ENCODE measurements at places on chromosomes 11 and 22.
A peak's percentile ranks its signal among the peaks of the same experiment; 100 is the strongest.

DNA sequence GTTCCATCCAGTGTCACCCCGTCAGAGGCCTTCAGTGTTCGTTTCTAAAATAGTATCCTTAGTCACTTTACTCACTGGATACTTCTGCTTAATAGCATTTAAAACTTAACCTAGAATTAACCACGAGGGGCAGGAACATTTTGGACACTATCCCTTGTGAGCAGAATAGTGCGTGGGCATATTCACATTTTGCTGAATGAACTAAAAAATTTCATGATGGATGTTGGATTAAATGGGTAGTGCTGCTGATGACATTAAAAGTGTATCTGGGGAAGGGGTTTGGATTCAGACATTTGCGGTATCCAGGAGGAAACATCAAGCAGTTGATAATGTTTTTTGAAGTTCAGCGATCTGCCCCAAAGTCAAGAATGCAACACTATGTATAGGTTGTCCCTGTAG is 750 bp upstream of the NAT10 start:
- no peak for DNase-seq

- DNase-seq = no peak
Observed at GRCh38 chr11:75773595-75774353, 5.2 kb downstream of the DGAT2 start.

GRCh38 chr22:46914481-46914880 is 152.0 kb downstream of the TBC1D22A start:
- peak; percentile 26 for DNase-seq

DNA sequence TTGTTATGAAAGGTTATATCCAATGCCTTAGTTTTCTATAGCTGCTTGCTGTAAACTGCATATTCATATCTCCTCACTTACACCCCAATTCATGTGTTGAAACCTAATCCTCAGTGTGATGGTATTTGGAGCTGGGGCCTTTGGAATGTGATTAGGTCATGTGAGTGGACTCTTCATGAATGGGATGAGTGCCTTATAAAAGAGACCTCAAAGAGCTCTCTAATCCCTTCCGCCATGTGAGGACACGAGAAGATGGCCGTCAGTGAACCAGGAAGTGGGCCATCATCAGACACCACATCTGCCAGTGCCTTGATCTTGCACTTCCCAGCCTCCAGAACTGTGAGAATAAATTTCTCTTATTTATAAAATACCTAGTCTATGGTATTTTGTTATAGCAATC is 79.3 kb downstream of the CYP2R1 start:
- no peak for DNase-seq

GRCh38 chr11:57547854-57548377 is 10.5 kb downstream of the SMTNL1 start:
- no peak for DNase-seq

DNA sequence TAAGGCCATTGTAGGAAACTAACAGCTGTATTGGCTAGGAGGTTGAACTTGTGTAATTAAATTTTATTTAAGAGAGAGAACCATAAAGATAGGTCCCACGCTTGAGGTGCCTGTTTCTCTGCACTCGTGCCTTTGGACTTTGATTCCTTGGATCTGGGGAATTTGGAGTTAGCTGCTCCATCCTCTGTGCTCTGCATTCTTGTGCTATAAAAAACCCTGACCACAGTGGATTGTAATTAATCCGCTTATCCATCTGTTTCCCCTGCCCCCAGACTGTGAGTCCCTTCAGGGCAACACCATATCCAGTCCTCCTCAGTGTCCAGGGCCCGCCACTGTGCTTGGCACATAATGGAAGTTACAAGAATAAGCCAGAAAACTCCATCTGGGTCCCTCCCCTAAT is 169.8 kb downstream of the SPON1 start:
- DNase-seq = no peak

GRCh38 chr22:37618674-37619073 is 10.0 kb downstream of the GGA1 start:
- DNase-seq = no peak

DNA sequence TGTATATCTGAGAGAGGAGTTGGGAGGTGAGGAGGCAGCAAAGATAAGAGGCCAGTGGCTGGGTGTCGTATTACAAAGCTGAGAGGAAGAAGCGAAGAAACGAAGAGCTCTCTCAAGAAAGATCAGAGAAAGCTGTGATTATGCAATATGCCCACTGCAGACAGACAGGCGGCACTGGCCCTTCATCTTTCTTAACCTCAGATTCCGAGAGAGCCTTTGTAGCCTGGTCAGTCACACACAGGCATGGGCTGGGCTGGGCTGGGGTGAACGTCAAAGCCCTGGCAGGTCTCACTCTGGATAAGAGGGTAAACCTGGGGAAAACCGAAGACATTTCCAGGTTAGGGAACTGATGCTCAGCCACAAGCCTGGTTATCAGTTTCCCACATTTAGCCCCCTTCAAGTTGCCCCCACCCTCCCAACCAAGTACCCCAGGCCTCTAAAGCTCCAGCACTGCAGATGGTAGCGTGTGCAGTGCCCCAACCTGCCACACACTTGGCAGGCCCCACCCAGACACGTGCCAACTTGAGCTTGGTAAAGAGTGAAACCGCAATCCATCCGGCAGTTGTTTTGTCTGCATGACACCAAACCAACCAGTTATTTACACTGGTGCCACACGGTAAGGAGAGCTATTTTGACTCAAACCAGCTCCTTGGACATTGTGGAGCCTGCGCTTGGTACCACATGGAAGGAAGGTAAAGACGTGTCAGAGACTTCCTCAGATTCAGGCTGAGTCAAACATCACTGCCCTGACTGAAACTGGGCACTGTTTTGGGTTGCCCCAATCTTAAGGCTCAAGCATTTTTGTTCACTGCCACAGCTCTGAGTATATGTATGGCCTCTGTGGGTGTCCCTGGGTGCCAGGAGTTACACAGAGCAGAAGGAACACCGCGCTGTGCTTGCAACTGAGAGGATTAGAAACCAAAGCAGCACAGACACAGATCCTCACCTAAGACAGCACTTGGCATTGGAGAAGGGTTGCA is 135.9 kb downstream of the FDX1 start:
- peak; percentile 17 for DNase-seq

Measured in NCI-H510A treated with DMSO at 0.1 percent for 48 hours (cell line).